ENCODE measurements at places on chromosomes 13 and 19.

DNA sequence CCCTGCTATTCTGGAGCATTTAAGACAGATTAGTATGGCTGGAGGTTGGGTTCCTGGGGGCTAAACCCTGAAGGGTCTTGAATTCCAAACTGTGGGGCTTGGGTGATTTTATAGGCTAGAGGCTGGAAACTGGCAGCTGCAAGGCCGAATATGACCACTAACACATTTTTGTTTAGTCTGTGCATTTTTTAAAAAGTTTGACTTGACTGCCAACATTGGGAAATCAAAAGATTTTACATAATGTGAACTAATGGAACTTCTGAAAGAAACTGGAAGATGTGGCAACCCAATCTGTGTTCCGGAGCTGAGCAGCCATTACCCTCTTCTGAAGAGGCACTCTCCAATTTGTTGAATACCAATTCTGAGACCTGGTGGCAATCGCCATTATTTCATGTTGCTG is 5.1 kb downstream of the ZNF784 start:
- no peak for DNase-seq

GRCh38 chr19:19498255-19498991 is 16.9 kb downstream of the TSSK6 start:
- no peak for DNase-seq

GRCh38 chr19:49440439-49441209 is 703 bp downstream of the SLC17A7 start:
- DNase-seq = no peak

DNA sequence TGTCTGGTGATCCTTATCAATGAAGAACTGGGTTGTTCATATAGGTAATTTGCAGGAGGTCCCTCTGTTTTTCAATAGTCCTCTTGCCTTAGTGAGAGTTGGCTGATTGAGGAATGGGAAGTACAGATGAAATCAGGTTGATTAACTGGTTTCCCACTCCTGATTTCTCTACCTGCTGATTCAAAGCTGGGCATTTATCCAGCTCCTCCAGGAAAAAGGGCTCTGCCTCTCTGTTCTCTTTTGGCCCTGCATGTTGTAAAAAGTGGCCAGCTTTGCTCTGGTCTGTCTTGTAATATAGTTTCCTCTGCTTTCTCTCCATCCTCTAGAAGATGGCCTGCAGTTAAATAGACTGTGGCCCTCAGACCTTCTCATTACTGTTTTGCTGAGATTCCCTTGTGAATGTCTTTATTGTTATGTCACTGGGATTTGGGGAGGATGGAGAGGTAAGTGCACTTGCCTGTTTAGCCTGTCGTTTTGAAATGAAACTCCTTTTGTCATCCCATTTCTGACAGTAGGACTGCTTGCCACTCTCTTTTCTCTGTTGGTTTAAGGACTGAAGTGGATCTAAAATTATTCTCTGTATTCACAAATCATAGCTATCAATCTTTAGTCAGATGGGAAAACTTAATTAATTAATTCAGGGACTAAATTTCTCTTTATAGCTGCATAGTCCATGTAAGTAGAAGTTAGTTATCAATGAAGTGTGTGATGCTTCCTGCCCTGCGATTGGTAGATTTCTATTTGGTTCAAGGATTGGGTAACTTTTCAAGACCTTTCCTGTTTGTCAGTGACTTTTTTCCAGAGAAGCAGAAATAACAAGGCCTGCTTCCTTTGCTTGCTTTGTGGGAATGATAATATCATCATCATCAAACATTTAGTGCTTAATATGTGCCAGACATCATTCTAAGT is 28.5 kb downstream of the GARRE1 start:
- no peak for DNase-seq

- DNase-seq = no peak
Measured at GRCh38 chr13:99332456-99332855, 25.3 kb upstream of the GPR183 start.

- DNase-seq = no peak
Measured at GRCh38 chr13:111304041-111304544, 16.3 kb upstream of the TEX29 start.

DNA sequence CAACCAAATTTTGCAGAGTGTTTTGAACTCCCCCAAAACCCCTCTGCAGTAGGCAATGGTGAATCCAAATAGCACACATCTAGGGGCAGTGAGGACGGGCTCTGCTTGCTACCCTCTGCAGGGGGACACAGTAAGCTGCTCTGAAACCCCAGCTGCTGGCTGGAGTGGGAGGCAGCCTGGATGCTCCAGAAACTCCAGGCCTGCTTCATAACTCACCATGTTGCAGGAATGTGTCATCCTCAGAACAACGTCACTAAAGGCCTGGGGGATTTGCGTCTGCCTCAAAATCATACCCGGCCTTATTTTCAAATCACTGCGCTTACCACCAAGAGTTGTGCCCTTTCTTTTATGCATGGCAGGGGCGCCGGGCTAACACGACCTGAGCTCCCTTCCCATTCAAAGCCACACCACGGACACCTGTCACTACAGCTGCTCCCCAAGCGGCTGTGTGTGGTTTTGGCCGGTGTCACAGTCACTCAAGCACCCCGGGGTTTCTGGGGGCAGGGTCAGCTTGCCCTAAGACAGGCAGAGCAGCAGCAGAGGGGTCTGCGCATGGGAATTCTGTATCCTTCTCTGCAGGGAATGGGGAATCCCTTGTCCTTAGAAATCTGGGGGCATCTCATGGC is 93.9 kb downstream of the TSHZ3 start:
- DNase-seq = no peak
